ENCODE measurements at places on chromosomes 1 and 21.

DNA sequence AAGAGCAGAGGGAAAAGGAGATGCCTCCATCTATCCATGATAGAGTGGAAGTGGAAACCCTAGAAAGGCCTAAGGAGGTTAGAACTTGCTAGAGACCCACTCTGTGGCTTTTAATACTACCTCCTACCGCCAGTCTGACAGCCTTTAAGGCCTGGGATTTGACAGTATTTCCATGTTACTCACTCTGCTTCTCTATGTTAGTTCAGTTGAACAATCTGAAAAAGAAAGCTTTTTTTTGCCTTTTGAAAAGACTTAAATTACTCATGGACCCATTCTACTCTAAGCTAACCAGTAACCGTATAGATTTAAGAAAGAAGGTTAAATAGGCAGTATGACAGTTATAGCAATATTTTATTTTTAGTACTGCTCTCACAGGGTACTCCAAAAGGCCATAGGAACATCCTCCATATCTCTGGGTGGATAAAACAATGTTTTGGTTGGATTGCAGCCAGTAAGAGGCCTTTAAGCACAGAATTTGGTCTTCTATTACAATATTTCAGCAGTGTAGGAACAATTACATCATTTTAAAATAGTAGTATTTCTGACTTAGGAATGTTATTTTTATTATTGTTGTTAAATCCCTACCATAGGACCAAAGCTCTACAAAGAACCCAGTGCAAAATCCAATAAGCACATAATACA, 15.9 kb upstream of the GPR25 start:
- no peak for DNase-seq

GRCh38 chr1:71706029-71706671, 576.2 kb downstream of the NEGR1 start:
- DNase-seq = no peak

- DNase-seq = no peak
Observed at GRCh38 chr1:84724128-84724860, 34.0 kb upstream of the SSX2IP start.

- no peak for DNase-seq
Observed at GRCh38 chr1:26181586-26182382, 4.5 kb downstream of the CNKSR1 start.

DNA sequence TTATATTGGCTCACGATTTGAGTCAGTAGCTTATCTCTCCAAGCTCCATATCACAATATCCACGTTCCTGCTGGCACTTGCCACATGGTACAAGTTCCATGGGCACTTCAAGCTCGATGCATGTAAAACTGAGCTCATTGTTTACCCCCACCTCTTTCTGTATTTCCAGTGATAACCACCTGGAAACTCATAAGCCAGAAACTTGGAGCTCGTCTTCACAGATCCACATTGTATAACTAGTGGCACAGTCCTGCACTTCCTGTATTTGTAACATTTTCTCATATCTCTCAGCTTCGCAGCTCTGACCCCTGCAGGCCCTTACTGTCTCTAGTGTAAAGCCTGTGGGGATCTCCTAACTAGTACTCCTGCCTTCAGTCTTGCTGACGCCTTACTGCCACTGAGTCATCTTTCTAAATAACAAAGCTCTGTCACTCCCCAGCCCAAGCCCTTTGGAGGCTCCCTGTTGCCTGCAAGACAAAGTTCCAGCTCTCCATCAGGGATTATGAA, 6.5 kb upstream of the C2CD4D start:
- DNase-seq = no peak

DNA sequence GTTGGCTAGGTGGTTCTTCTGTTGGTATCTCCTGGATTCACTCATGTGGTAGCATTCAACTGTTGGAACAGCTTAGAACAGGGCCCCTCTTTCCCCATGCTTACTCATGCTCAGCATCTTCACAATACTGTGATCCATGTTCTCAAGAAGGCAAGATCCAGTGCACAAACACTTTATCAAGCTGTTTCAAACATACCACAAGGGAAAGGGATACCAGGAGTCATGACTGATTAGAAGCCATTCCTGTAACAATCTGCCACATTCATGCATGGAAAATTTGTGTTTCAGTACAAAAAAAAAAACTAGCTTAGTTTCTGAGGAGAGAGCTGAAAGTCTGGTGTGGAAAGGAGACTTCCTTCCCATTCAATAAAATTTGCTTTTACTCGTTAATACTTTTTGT, 169.8 kb upstream of the CACYBP start:
- no peak for DNase-seq

DNA sequence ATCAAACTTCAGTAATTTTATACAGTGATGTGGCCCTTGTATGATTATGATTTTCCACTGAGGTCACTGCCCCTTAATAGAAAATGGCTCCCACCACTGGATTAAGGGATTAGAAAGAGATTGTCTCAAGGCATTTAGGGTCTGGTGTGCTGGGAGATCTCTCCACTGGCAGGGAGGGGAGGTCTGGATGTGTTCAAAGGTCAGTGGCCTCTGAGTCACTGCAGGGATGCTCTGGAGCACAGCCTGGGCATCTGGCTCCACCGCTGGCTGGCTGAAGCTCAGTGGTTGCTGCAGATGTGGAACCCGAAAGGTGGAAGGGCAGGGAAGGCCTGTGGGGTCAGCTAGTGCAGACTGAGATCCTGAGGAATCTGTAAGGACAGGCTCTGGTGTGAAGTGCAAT, 18.3 kb upstream of the CHI3L1 start:
- DNase-seq = no peak

- no peak for DNase-seq
Observed at GRCh38 chr1:62484824-62485468, 48.1 kb downstream of the USP1 start.

DNA sequence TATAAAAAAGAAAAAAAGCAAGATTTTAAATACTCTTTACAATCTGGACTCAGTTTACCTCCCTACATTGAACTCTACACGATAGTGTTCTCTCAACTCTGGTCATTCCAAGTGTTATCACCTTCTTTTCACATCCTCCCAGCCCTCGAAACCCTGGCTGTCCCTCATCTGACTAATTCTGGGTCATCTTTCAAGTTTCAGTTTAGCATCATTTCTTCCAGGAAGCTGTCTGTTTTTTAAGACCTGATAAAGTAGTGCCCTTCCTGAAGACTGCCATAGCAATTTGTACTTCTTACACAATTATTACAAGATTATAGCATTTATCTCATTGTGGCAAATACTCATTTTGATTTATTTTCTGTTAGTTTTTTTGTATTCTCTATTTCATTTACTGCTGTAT, 1.2 kb downstream of the ALG14 start:
- DNase-seq = no peak

DNA sequence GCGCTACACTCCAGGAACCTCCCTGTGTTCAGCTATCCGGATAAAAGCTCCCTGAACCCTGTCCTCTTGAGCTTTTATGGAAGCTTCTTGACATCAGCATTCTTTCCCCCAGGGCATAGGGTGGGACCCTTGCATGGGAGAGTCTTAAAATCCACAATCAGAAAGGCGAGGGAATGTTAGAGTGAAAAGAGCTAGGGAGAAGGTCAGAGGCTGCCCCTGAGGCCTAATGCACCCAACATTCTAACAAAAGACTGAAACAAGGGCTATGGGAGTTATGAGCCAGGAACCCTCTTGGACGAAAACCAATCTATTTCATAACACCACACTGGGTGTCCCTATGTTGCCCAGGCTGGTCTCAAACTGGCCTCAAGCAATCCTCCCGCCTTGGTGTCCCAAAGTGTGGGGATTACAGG, 36.7 kb downstream of the NEK2 start:
- DNase-seq = no peak

DNA sequence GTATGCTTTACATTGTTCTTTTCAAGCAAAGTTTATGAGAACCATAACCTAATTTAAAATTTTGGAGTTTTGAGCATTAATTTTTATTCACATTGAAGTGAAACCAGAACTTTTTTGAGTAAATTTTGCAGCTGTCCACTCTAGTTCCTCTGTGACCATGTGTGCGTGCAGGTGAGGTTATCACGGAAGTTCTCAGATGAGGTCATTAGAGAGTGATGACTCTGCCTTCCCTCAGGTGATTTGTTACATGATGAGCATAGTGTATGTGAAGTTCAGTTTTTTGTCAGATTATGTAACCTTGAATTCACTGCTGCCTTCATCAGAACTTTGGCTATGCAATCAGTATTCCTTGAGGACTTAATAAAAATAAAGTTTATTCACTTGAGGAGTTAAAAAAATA, 828.2 kb downstream of the ADGRL2 start:
- DNase-seq = no peak

DNA sequence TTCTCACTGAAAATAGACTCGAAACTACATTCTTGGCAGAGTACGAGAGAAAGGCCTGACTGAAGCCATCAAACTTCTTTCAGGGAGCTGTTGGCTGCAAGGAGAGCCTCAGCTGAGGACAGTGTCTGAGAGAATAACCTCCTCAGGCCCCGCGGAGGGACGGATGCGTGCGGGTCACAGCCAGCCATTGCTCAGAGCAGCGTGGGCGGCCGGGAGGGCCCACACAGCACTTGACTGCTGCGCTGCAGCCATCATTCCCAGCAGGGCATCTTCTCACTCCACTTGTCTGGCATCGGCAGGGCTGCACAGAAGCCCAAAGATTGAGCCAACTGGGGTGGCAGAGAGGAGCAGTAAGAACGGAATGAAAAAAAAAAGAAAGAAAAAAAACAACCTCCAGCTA, 113.5 kb downstream of the XCL2 start:
- no peak for DNase-seq

DNA sequence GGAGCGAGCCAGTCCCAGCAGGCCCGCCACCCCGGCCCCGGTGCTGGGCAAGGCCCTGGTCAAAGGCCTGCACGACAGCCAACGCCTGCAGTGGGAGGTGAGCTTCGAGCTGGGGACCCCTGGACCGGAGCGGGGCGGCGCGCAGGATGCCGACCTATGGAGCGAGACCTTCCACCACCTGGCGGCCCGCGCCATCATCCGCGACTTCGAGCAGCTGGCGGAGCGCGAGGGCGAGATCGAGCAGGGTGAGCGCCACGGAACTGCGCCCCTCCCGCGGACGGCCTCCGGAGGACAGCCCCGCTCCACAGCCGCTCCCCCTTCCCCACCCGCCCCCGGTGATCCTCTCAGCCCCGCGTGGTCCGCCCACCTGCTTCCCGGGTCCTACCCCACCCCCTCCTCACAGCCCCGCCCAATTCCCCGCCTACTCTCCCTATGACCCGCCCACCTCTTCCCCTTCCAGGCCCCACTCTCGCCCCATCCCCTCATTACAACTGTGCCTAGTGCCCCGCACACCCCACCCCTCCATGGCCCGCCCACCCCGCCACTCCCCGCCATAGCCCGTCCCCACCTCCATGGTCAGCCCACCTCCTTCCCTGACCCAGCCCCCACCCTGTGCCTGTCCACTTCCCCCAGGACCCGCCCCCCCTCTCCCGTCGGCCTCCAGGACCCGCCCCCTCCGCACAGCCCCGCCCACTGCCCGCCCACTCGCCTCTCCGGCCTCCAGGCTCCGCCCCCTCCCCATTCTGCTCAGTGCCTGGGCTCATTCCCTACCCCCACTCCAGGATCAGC, 52.7 kb downstream of the VWA5B1 start:
- peak; percentile 70 for DNase-seq
